ENCODE measurements at places on chromosomes 4 and X.

DNA sequence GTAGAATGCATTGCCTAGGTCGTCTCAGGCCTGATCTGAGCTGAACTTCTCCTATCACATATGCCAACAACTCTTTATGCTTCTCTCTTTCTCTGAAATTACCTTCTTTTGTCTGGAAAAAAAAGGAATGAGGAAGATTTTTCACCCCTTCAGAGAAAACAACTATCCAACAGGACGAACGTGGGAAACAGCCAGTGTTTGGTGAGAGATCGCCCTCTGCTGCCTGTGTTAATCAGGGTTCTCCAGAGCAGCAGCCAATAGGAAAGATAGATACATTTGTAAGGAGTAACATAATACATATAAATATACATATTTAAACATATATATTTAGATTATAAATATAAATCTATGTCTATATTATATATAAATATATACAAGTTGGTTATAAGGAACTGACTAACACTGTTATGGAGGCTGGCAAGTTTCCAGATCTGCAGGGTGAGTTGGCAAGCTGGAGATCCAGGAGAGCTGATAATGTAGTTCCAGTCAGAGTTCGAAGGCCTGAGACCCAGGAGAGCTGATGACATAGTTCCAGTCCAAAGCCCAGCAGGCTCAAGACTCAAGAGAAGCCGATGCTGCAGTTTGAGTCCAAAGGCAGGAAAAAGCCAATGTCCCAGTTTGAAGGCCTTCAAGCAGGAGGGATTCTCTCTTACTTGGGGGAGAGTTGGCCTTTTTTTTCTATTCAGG, 13.3 kb downstream of the CETN2 start:
- no peak for DNase-seq

GRCh38 chr4:126906466-126906865, 726.3 kb upstream of the INTU start:
- DNase-seq, result no peak

DNA sequence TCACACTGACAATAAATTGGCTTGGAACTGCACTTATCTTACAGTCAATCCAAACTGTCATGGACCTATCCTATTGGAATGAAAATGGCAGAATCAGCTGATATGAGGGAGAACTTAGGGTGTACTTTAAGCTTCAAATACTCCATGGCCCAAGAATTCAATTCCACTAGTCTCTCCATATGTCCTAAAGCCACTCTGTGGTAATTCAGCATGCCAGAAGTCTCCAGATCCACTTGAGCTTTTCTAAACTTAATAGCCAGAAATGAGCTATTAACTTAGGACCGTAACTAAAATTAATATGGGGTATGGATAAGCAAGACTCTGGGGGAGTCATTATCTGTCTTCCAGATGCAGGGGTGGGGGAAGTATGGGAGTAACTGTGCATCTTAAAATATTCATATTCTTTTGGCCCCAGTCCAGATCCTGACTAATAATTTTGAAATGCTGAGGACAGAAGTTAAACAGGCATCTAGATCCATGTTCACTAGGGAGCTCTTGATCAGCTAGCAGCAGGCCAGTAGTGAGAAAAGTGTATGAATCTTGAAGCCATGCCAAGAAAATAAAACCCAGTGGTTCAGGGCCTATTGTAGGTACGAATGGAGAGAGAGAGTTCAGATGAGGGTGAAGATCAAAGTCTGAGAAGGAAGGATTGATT, 167.6 kb downstream of the DKK2 start:
- DNase-seq, result no peak

- no peak for DNase-seq
These were observed 447.7 kb upstream of the CTSO start for GRCh38 chr4:156401371-156401770.

DNA sequence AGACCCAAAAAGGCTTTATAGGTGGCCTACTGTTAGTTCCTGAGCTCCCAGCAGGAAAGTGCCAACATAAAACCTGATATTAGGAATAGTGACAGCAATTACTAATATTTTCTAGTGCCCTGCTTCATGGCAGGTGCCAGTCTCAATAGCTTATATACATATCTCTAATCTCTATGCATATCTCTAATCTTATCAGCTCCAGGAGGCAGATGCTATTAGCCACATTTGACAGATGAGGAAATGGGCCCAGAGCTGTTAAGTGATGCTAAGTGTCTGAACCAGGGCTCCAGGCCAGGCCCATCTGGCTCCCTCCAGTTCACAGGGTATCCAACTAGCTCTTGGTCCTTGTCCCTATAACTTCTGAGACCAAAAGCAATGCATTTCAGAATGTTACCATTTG, 142.5 kb downstream of the CHIC2 start:
- DNase-seq, result no peak

DNA sequence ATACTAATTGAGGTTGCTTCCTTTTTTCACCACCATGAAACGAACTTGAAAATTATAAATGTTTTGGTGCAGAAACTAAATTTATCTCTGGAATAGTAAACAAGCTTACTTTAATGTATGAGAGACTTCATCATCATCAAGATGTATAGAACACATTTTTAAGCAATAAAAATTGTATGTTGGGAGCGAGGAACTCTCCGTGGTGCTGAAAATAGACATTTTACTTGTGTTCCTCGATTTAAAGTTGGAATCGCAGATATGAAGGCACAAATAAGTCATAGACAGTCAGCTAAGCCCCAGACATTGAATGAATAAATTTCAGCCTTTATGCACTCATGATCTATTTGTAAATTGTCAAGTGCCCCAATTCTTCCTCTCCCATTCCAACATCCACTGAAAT, 310.7 kb downstream of the STK32B start:
- no peak for DNase-seq

DNA sequence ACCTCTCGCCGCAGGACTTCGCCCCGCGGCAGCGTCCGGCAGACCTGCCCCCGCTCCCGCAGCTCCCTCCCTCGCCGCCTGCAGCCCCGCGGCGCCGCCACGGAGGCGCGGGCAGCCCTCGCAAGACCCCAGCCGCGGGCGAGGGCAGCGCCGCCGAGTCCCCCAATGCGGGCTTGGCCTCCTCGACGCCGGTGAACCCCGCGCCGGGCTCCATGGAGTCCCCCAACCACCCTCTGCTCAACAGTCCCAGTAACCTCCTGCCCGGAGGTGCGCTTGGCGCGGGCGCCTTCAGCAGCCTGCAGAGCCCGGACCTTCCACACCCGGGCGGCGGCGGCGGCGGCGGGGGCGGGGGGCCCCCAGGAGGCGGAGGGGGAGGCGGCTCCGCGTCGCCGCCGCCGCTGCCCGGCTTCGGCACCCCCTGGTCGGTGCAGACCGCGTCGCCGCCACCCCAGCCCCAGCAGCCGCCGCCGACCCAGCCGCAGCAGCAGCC, 1.2 kb downstream of the CPEB2 start:
- DNase-seq, result peak; percentile 66

DNA sequence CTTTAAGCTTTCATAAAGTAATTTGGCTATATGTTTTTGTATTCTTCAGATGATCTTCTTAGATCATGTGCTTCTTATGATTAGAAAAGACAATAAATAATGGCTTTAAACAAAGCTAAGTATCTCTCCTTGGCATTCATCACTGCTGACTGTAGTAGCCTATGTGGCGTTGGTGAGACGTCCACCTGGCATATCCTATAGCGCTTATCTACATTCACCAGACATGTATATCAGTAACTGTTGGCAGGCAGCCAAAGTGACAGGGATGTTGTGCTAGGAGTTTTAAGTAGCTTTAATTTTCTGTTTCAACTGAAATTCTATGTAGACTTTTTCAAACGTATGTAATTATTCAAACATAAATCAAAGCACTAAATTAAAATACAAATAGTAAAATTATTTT, 276.4 kb downstream of the IL15 start:
- DNase-seq, result no peak

Measured in natural killer cell treated with Interleukin-12 subunit alpha and Interleukin-12 subunit beta and Interleukin-15 and Interleukin-18, amount 100 ng/mL, for 72 hours (primary cell).